ENCODE measurements at places on chromosomes 7 and 10.

DNA sequence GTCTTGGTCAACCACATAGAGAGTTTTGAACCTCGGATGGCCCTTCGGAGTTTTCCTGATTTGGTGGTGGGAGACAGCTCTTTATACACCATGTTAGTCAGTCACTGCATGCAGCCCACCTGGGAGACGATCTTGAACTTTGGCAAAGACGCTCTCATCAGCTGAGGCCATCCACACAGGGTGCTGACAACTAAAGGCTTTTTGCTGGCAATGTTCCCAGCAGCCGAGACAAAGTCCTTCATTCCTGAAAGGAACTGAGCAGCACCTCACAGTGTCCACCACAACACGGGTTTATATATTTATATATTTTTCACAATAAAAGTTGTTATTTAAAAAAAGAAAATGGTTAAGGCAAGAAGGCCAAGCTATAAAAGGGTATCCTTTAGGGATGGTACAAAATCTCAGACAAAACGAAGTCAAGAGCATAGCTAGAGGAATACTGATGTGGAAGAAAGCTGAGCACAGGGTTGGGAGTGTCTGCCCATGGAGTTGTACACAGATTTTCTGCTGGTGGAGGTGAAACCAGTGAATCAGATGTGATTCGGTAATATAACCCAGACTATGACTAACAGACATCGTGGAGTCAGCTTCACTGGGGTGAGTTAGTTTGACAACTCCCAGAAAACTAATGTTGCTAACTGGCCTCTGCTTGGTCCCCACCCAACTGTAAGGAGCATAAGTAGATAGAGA, 27.4 kb upstream of the CAPZA2 start:
- DNase-seq = no peak

- DNase-seq = no peak
Observed at GRCh38 chr7:135076882-135077281, 71.0 kb upstream of the TMEM140 start.

DNA sequence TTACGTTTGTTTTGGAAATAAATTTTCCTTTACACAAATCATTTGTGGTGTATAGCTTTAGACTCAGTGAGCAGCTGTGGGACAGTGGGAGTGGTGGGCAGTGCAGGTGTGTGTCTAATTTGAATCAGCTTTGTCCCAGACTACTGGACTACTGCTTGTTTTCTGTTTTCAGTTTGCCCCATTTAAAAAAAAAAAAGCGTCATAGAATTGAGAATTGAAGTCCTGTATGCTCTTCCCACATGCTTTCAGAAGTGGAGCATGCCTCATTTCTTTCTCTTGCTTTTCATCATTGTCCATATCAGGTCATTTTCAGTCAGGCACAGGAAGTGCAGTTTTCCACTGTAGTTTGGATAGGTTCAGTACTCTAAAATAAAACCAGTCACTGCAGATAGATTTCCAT, 66.1 kb downstream of the SHH start:
- no peak for DNase-seq

- no peak for DNase-seq
Observed at GRCh38 chr7:100600730-100601038, 1.5 kb upstream of the PCOLCE start.

DNA sequence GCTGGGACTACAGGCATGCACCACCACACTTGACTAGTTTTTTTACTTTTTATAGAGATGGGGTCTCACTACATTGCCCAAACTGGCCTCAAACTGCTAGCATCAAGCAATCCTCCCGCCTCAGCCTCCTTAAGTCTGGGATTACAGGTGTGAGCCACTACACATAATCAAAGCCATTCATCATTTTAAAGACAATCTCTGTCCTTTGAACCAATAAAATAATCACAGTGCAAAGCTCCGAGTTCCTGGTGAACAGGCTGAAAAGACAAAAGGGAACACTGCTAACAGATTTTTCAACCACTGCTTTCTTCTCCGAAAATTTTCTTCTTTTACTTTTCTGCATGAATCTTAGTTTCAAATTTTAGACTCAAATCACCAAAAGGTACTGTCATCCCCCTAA, 58.5 kb downstream of the PARD3 start:
- DNase-seq = no peak

GRCh38 chr7:7761974-7762779, 43.8 kb upstream of the RPA3 start:
- no peak for DNase-seq

DNA sequence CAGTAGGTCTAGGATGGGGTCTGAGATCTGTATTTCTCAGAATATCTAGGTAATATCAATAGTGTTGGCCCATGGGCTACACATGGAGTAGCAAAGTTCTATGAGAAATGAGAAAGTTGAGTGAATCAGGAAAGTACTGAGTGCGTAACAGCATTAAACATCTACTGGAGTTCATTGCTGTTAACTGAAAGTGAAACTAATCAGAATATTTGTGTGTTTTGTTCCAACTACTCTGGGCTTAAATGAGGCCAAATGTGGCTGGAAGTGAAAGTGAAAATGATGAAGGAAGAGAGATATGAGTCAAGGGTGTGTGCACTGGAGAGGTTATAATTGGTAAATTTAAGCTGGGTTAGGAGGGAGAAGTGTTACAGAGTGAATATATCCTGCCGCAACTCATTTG, 46.5 kb downstream of the TMEM106B start:
- DNase-seq = peak; percentile 21

DNA sequence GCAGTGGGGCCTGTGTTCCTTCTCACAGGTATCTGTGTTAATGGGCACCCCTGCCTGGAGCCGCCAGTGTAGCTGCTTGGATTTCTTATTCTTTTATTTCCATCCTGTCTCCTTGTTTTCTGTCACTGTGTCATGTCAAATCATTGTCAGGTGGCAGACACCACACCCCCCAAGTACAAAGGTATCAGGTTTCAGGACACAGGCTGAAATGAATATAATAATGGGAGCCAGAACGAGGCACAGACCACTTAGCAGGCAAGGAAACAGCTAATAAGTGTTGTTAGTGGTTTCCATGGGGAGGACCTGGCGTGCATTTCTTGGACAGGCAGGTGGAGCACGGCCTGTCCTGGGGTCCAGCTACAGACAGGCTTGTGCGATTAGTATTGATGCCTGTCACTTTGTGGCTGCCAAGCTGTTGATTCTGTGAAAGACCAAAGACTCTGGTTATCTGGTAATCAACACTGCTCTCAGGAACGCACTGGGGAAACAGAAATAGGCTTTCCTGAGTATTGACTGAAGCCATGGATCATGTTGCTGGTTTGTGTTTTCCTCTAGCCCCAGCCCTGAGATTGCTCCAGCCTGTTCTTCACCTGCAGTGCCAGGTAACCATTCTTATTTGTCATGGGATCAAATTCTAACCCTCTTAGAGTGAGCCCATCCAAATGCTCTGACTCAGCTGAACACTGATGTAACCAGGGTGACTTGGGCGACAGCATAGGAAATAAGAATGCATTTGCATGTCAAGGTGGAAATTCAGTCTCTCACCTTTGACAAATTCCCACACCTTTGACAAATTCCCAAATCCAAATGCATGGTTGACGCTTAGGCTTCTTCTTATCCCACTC, 1002.0 kb downstream of the LRMDA start:
- no peak for DNase-seq

DNA sequence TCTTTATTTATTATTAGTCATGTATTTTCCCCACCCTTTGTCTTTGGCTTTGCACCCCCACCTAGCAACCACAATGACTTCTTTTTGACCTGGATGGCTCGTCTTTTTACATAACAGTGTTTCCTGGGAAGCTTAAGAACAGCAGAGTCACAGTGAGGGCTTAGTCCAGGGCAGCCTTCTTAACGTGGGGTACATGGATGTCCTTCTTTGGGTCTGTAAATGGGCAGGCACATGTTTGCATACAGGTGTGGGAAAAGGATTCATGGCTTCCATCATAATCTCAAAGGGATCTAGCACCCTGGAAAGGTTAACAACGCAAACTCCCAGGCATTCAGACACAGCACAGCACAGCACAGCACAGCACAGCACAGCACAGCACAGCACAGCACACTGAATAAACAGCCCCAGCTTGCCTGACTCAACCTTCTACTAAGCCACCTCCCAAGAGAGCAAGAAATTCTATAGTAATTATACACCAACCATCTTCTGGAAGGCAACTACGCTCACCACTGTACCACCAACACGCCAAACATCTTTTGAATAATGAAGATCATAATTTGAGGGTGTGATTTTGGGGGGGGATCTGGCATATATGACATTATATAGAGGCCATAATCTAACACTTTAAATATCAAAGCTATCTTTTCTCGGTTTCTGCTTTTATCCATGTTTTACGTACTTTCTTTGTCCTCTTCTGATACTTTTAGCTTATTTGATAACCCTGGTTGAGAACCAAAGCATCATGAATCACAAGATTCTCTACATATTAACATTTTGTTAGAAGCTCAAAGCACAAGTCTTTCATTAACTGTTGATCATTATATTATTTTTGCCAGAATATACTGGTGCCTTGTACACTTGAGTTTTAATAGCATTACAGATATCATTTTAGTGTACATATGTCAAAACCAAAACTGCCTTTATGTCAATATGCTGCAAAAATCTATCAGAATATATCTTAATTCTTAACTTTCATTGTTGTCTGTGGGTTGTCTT, 177.2 kb upstream of the KLF14 start:
- no peak for DNase-seq

DNA sequence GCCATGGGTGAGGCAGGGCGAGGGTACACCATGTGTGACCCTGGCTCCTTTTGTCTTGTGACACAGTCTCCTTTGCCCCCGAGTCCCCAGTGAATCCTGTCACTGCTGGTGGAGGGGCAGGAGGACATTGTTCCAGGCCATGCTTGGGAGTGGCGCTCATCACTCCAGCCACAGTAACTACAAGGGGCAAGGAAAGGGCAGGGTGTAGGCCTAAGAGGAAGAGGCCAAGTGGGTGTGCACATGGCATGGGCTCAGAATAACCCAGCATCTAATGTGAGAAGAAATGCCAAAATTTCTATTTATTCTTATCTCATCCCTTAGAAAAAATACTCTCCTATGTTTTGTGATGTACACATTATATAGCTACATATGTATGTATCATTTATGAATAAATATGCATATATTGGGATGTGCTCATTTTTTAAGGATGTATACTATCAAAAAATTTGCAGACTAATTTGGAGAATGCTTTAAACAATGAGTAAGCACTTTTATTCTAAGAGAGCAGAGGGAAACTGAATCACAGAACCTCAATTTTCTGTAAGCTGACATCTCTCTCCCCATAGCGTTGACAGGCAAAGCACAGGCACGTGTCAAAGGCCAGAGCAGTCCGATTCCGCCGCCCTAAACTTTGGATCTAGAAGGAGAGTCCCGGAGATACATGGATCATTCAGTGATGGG, 36.9 kb downstream of the RNF32 start:
- no peak for DNase-seq

DNA sequence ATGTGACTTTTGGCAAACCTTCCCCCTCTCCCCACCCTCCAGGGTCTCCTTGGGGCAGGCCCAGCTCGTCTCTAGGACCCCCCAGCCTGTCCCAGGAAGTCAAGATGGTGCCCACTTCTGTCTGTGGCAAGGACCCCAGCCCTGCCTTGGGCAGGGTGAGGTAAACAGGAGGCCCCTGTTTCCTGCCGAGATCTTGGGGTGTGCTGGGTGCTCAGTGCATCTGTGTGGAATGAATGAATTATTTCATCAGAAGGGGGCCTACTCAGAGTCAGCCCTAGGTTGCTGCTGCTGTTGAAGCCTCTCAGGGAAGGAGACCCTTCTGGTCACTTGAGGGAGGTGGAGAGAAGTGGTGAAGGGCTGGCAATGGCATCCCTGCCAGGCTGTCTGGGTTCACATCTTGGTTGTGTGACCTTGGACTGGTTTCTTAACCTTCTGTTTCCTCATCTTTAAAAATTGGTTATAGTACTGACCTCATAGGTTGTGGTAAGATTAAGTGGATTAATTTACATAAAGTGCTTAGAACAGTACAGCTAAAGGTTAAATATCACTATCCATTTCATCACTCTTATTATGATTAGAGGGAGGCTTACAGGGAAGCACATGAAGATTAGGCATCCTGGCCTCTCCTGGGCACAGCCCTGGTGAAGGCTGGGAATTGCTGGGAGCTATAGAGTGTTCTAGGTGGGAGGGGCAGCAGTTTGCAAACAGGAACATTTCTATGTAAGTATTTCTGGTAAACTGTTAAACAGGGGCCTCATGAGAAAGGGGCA, 67.7 kb downstream of the ZMIZ1 start:
- no peak for DNase-seq

GRCh38 chr7:74282748-74283459, 6.3 kb upstream of the CLIP2 start:
- DNase-seq = no peak

DNA sequence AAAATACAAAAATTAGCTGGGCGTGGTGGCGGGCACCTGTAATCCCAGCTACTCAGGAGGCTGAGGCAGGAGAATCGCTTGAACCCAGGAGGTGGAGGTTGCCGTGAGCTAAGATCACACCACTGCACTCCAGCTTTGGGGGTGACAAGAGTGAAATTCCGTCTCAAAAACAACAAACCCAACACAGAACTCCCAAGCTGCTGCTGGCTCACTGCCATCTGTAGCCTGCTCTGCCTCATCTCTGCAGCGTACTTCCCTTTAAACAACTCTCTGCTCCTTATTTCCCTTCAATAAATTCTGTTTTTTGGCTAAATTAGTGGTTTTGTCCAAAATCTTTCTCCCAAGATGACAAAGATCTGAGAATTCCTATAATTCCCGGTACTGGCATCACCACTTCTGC, 189.2 kb upstream of the GALNT17 start:
- no peak for DNase-seq

All from activated CD4-positive, alpha-beta T cell treated with anti-CD3 and anti-CD28 coated beads for 4 hours (primary cell).